ENCODE measurements at places on chromosomes 5 and 9.
A peak's percentile ranks its signal among the peaks of the same experiment; 100 is the strongest.

DNA sequence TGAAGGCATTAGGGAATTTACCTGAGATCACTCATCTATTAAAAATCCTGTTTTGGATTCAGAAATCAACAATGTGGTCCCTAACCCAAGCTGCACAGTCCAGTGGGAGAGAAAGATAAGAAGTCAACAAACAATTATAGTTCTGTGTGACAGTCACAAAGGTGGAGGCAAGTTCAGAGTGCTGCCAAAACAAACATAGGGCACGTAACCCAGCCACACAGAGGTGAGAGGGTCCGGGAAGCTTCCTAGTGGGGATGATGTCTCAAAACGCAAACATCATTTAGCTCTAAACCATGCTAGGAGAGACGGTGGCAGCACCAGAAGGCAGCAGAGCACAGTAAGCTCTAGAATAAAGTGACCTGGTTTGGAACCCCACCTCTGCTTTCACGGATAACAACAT, 158.9 kb downstream of the MAPKAP1 start:
- no peak for DNase-seq

DNA sequence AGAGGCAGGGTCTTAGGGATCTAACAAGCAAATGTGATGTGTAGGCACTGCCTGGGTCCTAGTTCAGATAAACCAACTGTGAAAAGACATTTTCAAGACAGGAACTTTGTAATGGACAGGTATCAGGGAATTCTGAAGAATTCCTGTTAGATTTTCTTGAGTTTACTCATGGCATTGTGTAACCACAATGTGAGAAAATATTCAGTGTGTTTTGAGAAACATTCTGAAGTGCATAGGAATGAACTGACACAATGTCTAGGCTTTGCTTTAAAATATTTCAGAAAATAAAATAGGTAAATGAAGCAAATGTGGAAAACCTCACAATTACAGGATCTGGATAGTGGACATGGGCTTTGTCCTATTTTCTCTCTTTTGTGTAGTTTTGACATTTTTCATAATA, 15.2 kb upstream of the AFAP1L1 start:
- DNase-seq: peak; percentile 51

- no peak for DNase-seq
Observed at GRCh38 chr9:113508111-113508749, 44.7 kb downstream of the RGS3 start.

DNA sequence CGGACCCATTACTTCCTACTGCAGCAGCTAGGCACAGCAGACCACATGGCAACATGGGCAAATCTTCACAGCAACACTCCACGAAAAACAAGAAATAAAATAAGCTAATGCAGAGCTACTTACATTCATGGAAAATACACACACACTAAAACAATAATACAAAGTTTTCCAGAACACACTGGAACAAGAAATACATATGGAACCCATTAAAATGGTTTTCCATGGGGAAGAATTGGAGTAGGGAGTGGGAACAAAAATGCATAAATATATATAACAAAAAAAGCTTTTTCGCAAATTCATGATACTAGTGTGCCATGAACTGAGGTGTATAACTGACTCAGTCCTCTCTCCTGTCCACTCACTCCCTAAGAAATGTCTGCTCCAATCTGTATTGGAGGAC, 8.3 kb downstream of the ADAMTS12 start:
- DNase-seq: no peak

DNA sequence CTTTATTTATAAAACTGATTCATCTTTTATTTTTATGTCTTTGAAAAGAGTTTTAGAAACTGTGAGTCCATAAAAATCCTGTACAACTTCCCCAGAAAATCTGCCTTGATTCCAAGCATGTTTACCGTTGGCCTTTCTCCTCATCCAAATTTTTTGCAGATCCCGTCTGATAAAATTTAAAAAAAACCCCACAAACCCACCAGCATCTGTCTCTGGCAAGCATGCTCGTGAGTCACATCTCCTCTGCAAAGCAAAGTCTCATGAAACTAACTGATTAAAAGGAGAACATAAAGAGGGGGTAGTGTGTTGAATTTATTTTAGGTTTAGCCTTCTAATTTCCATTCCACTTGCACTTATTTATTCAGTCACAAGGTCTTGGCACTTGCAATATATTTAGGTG, 109.4 kb downstream of the MAT2B start:
- no peak for DNase-seq

- DNase-seq: peak; percentile 34
Observed at GRCh38 chr9:137492464-137493363, 33.6 kb upstream of the NSMF start.

GRCh38 chr5:983568-983967, 25.0 kb upstream of the NKD2 start:
- DNase-seq: no peak

DNA sequence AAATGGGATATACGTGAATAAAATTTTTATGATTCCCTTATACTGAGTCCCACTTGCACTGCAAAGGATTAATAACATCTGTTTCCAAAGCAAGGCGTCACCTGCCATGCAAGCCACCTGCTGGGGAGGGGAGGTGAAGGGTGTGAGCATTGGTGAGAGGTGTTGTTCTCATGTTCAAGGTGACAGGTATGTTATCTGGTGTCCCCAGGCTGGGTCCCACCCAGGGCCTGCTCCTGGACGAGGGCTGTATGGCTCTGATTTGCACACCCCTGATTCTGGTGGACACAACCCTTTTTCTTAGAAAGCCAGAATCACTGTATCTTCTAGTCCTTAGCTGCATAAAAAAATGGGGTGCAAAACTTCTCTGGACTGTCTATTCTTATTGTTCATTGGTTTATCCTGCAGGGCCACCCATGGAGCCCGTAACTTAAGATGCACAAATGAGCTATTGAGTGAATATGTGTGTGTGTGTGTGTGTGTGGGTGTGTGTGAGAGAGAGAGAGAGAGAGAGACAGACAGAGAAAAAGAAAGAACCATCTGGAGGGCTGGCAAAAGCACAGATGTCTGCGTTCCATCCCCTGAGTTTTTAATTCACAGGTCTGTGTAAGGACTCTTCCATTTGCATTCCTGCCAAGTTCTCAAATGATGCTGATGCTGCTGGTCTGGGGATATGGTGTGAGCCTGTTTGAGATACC, 53.7 kb downstream of the SYK start:
- no peak for DNase-seq

- no peak for DNase-seq
Observed at GRCh38 chr9:91341258-91341746, 20.4 kb downstream of the AUH start.

DNA sequence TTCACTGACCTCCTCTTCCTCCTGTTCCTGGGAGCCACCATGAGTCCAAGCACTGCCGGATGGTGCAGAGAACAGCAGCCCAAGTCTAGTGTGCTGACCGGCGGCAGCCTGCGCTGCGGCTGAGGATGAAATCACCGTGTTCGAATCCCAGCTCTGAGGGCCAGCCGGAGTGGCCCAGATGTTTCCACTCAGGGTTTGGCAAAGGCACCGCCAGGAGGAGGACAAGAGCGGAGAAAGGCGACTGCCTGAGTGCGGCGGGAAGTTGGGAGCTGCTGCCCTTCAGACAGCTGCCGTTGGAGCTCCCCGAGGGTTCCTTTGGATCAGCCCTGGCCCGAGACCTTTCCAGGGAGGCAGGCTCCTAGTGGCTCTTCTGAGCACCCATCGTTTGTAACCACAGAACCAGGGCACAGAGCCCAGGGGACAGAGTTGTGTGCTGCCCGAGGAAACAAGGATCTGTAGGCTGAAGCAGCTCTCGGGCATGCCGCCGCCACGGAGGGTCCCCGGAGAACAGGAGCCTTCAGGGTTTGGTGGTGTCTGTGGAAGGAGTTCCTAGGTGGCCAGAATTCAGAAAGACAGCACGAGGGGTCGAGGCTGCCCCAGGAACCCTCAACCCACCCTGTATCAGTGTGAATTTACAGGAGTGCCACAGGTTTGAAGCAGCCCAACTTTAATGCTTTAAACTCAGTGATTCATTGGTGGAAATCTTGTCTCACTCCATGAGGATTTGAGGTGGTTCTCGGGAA, 115.6 kb upstream of the COL5A1 start:
- DNase-seq: peak; percentile 88

GRCh38 chr5:139094154-139095131, 103.7 kb downstream of the SIL1 start:
- DNase-seq: no peak

- DNase-seq: no peak
Observed at GRCh38 chr9:24189986-24190385, 355.7 kb downstream of the IZUMO3 start.

GRCh38 chr9:83034587-83034986, 28.4 kb downstream of the RASEF start:
- DNase-seq: peak; percentile 23

GRCh38 chr5:159209438-159210209, at the start of gene RNF145:
TSS of gene RNF145 (minus strand) at chr5:159209553. CDS start at chr5:159203617, 5,936 bp downstream.
- DNase-seq: peak; percentile 97

Data from GM23248 (cell line).